ENCODE measurements at places on chromosomes 5 and 9.

GRCh38 chr5:127556609-127557334 is 39.3 kb downstream of the PRRC1 start:
- no peak for DNase-seq

- no peak for DNase-seq
Observed at GRCh38 chr9:75130621-75131230, 42.4 kb downstream of the OSTF1 start.

- DNase-seq = no peak
Observed at GRCh38 chr9:83491995-83492394, 46.2 kb downstream of the FRMD3 start.

- no peak for DNase-seq
Observed at GRCh38 chr5:88555674-88556073, 287.0 kb upstream of the TMEM161B start.

GRCh38 chr5:14155739-14156138 is 12.6 kb downstream of the TRIO start:
- no peak for DNase-seq

DNA sequence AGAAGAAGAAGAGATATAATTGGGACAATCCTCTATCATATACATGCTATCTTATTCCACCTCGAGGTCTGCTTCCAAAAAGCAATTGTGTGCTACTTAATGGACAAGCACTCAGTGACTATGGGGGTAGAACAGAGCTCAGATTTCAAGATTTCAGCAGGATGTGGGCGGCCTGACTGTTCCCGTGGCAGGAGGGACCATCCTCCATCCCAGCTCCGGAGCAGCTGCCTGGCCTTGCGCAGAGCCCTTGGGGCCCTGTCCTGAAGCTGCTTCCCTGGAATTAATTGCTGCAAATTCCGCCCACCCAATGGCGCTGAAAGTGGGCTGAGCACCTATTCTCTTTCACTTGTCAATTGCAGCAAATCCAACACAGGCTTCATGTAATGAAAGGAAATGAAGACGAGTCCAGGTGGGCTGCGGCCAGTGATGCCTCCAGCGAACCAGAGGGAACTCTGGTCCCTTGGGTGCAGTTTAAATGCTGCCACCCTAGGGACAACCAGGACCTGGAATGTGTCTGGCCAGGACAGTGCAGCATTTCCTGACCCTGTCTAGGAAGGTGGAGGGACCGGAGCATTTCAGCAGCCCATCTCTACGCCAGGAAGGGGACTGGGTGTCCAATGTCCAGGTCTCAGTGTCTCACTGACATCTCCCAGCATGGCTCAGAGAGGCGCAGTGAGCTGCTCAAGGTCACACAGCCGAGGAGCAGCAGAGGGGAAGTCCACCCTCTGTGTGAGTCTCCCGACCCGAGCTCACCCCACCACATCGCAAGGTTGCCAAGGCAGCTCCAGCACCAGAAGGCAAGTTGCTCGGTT is 50.5 kb upstream of the FCN1 start:
- DNase-seq = no peak

Data from stimulated activated CD4-positive, alpha-beta T cell treated with anti-CD3 and anti-CD28 coated beads, Interleukin-12 subunit alpha, Interleukin-12 subunit beta, amount 100 ng/mL, for 4 hours (primary cell).